Esophagus squamous epithelium (tissue), 5 donors: ENCODE measurements at places on chromosomes 6 and 20. TPM values are rescaled to one million over a fixed set of nuclear protein-coding genes. Genes with fewer than 3 reads are reported as not detected.

DNA sequence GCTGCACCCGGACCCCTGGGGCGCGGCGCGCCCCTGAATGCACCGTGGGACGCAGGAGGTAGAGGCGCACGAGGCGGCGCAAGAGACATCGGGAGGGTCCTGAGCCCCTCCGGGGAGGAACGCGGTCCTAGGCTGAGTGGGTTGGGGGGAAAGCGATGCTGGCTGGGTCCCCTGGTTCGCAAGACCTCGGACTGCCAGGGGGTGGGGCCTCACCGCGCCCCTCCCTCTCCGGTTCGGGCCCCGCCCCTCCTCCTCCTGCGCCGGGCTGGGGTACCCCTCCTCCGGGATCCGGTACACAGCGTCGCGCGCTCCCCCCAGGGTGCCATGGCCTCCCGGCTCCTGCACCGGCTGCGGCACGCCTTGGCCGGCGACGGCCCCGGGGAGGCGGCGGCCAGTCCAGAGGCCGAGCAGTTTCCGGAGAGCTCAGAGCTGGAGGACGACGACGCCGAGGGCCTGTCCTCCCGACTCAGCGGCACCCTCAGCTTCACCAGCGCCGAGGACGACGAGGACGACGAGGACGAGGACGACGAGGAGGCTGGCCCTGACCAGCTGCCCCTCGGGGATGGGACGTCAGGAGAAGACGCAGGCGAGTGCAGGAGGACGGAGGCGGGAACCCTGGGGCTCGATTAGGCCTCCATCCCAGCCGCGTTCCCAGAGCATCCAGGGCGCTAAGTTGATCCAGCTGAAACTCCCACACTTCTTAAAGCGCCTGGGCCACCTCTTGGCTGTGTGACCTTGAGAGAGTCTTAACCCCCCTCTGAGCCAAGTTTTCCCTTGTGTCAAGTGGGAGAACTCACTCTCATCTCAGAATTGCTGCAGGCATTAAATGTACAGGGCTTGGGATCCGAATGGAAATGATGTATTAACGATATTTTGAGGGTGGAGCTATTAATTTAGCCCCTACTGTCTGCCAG lies 541 bp downstream of the SNX21 start:
- H3K27me3 ChIP-seq: no peaks in the 10 kb centered on the region
- peak overlapping the region; percentile 93 for H3K27ac ChIP-seq
- peak overlapping the region; percentile 85 for H3K4me3 ChIP-seq
- no peaks in the 10 kb centered on the region for H3K36me3 ChIP-seq
- H3K4me1 ChIP-seq: peaks cover 61% of the 10 kb centered on the region

The TINAG gene
- total RNA-seq: not detected

The PAK5 gene
- 0.19 TPM for total RNA-seq

The CYP39A1 gene
- 9.2 TPM for total RNA-seq

The RAB44 gene
- 0.18 TPM for total RNA-seq

GRCh38 chr6:100504786-100505737 lies 40.3 kb upstream of the SIM1 start:
- H3K4me3 ChIP-seq: no peak overlapping the region
- no peak overlapping the region for H3K27ac ChIP-seq
- DNase-seq: no peak
- H3K27me3 ChIP-seq: no peaks in the 10 kb centered on the region

The FNDC11 gene
- not detected for total RNA-seq

GRCh38 chr6:126797981-126798380 lies 320.5 kb upstream of the RSPO3 start:
- no peaks in the 10 kb centered on the region for H3K36me3 ChIP-seq
- H3K4me3 ChIP-seq: no peak overlapping the region
- no peak overlapping the region for H3K27ac ChIP-seq
- DNase-seq: no peak

- no peak overlapping the region for H3K27ac ChIP-seq
- DNase-seq: no peak
- H3K4me1 ChIP-seq: peaks cover 31% of the 10 kb centered on the region
- no peak overlapping the region for H3K4me3 ChIP-seq
- H3K36me3 ChIP-seq: no peaks in the 10 kb centered on the region
These were observed 170.7 kb upstream of the SLC24A3 start for GRCh38 chr20:19041787-19042186.

- H3K4me3 ChIP-seq: no peak overlapping the region
- no peak for DNase-seq
- no peaks in the 10 kb centered on the region for H3K27me3 ChIP-seq
- H3K27ac ChIP-seq: no peak overlapping the region
These were observed 73.9 kb upstream of the BACH2 start for GRCh38 chr6:90370493-90370959.

The OR14J1 gene
- total RNA-seq: not detected

DNA sequence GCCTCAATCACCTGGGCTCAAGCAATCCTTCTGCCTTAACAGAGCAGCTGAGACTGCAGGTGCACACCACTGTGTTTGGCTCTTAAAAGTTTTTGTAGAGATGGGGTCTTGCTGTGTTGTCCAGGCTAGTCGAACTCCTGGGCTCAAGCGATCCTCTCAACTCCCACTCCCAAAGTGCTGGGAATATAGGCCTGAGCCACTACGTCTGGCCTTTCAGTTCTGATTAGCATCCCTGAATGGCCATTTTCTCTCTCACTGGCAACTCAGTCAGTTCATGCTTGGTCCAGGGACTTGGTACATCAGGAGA lies 28.5 kb downstream of the DNMT3B start:
- H3K27ac ChIP-seq: no peak overlapping the region
- H3K4me3 ChIP-seq: no peak overlapping the region
- no peaks in the 10 kb centered on the region for H3K27me3 ChIP-seq
- H3K36me3 ChIP-seq: peaks cover 9% of the 10 kb centered on the region

The AKIRIN2 gene
- total RNA-seq: 36.7 TPM

DNA sequence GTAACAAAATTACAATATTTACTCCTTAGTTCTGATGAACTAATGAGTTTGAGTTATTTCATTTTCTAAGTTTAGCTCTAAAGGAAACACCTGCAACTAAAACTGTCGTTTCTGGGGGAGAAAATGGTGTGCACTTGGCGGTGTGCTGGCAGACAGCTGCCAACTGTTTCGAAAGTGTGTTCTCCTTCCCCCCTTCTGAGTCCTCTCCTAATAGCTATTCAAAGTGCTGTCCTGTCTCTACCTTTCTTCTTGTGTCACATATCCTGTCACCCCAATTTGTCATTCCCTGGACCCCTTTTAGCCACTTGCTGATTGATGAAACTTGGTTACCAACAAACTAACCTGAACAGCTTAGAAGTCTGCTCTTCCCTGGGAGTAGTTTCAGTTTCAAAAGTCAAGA lies 4.9 kb upstream of the UBE2J1 start:
- H3K27me3 ChIP-seq: no peaks in the 10 kb centered on the region
- H3K36me3 ChIP-seq: no peaks in the 10 kb centered on the region
- DNase-seq: no peak
- no peak overlapping the region for H3K4me3 ChIP-seq
- H3K27ac ChIP-seq: no peak overlapping the region

GRCh38 chr6:134665029-134665723 lies 284.7 kb downstream of the ALDH8A1 start:
- DNase-seq: no peak
- H3K4me3 ChIP-seq: no peak overlapping the region
- no peaks in the 10 kb centered on the region for H3K36me3 ChIP-seq
- no peak overlapping the region for H3K27ac ChIP-seq
- H3K27me3 ChIP-seq: no peaks in the 10 kb centered on the region
- H3K4me1 ChIP-seq: no peaks in the 10 kb centered on the region
